ENCODE measurements at places on chromosomes 7 and 10.

GRCh38 chr7:22208799-22209198 lies 148.2 kb downstream of the RAPGEF5 start:
- DNase-seq: no peak

- DNase-seq: no peak
Observed at GRCh38 chr10:101020427-101021075, 10.4 kb downstream of the PDZD7 start.

DNA sequence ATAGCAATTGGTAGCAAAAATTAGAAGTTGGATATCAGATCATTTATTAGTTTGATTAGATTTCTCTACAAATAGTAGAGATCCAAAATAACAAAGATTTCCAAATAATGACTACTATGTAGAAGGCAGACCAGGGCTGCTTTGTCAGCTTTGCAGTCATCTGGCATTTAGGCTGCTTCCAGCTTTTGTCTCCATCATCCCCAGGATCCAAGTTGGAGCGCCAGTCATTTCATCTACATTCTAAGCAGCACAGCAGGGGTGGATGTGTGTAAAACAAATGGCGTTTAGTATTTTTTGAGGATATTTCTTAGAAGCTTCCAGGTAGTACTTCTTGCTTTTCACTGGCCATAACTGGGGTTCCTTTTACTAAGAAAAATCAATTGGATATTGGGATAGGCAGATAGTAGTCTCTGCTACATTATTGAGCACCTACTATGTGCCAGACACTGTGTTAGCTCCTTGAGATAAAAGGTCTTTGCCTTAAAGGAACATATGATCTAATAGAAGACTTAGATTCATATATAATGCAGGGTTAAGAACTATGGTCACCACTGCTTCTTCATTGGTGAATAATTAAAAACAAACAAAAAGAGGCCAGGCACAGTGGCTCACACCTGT lies 41.5 kb downstream of the TPST1 start:
- DNase-seq: no peak

DNA sequence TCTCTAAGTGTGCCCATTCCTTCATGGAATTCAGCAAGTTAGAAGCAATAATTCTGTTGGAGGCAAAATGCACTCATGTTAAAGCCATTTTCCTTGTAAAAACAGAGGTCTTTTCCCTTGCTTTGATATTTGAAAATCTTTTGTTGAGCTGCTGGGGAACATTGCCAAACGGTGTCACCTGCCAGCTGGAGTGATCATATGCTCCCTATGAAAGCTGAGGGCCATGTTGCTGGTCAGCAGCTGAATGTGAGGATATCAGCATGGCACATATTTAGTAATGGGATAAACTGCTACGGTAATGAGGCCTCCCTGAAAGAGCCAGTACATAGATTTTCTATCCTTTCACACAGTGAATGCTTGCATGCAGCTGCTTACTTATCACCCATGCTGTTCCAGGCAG lies 224.3 kb downstream of the THSD7A start:
- DNase-seq: peak; percentile 84
